ENCODE measurements at places on chromosomes 2 and 18. TPM values are rescaled to one million over a fixed set of nuclear protein-coding genes. Genes with fewer than 3 reads are reported as not detected.

- H3K27me3 ChIP-seq: no peaks in the 10 kb centered on the region
- no peak for DNase-seq
- peaks cover 12% of the 10 kb centered on the region for H3K4me1 ChIP-seq
- H3K27ac ChIP-seq: no peak overlapping the region
Observed at GRCh38 chr2:189621781-189622180, 39.5 kb upstream of the ASNSD1 start.

DNA sequence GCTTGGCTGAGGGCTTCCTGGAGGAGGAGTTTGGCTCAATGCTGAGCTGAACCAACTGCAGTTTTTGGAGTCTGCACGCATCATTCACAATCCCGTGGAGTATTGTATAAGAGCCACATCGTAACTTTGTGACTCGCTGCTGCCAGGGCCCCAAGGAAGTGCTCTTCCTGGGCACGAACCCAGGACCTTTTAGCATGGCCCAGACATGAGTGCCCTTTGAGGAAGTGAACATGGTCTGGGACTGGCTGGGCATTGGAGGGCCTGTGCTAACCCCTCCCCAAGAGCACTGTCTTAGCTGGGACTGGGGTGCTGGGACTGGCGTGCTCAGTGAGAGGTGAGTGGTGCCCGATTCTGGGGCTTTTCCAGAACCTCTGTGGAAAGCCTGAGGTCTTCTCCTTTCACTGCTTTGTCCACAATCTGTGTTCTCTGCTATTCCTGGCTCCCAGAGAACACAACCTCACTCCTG, 88.6 kb downstream of the LIPG start:
- H3K27ac ChIP-seq: no peak overlapping the region
- H3K36me3 ChIP-seq: no peaks in the 10 kb centered on the region
- no peaks in the 10 kb centered on the region for H3K27me3 ChIP-seq
- DNase-seq: no peak
- H3K4me1 ChIP-seq: no peaks in the 10 kb centered on the region

GRCh38 chr2:73212448-73213176, 1.4 kb upstream of the SMYD5 start:
- peaks cover 2% of the 10 kb centered on the region for H3K27me3 ChIP-seq
- H3K4me1 ChIP-seq: peaks cover 30% of the 10 kb centered on the region
- H3K36me3 ChIP-seq: no peaks in the 10 kb centered on the region
- no peak overlapping the region for H3K27ac ChIP-seq
- peak overlapping the region; percentile 89 for H3K4me3 ChIP-seq

- peaks cover 25% of the 10 kb centered on the region for H3K4me1 ChIP-seq
- peak overlapping the region; percentile 29 for H3K27ac ChIP-seq
- H3K27me3 ChIP-seq: no peaks in the 10 kb centered on the region
Observed at GRCh38 chr2:217611056-217611455, 391.7 kb downstream of the TNS1 start.

GRCh38 chr2:63587814-63588384, 378 bp downstream of the WDPCP start:
- H3K27me3 ChIP-seq: no peaks in the 10 kb centered on the region
- H3K36me3 ChIP-seq: peaks cover 7% of the 10 kb centered on the region
- peak overlapping the region; percentile 90 for H3K4me3 ChIP-seq
- DNase-seq: no peak
- H3K4me1 ChIP-seq: peaks cover 36% of the 10 kb centered on the region

GRCh38 chr2:12120281-12121150, 374.1 kb downstream of the LPIN1 start:
- DNase-seq: no peak
- H3K27ac ChIP-seq: no peak overlapping the region
- H3K4me1 ChIP-seq: no peaks in the 10 kb centered on the region

- H3K4me1 ChIP-seq: no peaks in the 10 kb centered on the region
- no peak overlapping the region for H3K27ac ChIP-seq
- no peaks in the 10 kb centered on the region for H3K36me3 ChIP-seq
Observed at GRCh38 chr2:215178121-215178520, 39.7 kb upstream of the ABCA12 start.

DNA sequence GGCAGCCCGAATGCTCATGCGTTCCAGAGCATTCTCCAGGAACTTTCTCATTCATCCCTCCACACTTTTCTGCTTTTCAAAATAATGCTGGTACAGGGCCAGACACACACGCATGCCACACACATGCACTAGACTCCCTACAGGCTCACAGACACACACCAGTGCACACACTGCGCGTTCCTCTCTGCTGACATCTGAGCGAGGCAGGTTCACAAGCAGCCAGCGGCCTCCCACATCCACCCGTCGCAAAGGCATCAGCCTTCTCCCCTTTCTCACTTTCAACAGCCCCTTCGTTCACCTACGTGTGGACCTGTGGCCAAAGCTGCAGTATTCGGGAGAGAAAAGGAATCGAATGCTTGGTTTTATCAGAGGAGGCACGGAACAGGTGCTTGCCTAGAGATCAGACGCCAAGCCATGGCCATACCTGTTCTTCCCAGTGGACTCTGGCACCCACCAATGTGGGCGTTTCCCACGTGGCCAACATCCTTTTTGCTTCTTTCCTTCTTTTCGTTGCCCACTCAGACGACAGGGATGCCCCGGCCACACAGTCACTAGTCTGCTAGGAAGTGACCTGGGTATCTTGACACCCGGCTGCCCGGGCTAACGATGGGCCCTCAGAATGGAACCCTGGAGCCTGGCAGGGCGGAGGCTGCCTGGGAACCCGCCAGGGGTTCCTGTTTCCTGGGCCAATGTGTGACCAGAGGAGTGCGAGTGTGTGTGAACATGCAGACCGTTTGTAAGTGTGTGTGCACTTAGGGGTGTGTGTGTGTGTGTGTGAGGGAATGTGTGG, 85.8 kb upstream of the ID2 start:
- H3K4me1 ChIP-seq: no peaks in the 10 kb centered on the region
- H3K4me3 ChIP-seq: no peak overlapping the region
- H3K27me3 ChIP-seq: peaks cover 20% of the 10 kb centered on the region
- no peak overlapping the region for H3K27ac ChIP-seq

GRCh38 chr2:132662732-132663131, 7.3 kb downstream of the LYPD1 start:
- no peaks in the 10 kb centered on the region for H3K36me3 ChIP-seq
- H3K27me3 ChIP-seq: peaks cover 4% of the 10 kb centered on the region
- H3K4me1 ChIP-seq: no peaks in the 10 kb centered on the region
- DNase-seq: no peak
- no peak overlapping the region for H3K4me3 ChIP-seq

DNA sequence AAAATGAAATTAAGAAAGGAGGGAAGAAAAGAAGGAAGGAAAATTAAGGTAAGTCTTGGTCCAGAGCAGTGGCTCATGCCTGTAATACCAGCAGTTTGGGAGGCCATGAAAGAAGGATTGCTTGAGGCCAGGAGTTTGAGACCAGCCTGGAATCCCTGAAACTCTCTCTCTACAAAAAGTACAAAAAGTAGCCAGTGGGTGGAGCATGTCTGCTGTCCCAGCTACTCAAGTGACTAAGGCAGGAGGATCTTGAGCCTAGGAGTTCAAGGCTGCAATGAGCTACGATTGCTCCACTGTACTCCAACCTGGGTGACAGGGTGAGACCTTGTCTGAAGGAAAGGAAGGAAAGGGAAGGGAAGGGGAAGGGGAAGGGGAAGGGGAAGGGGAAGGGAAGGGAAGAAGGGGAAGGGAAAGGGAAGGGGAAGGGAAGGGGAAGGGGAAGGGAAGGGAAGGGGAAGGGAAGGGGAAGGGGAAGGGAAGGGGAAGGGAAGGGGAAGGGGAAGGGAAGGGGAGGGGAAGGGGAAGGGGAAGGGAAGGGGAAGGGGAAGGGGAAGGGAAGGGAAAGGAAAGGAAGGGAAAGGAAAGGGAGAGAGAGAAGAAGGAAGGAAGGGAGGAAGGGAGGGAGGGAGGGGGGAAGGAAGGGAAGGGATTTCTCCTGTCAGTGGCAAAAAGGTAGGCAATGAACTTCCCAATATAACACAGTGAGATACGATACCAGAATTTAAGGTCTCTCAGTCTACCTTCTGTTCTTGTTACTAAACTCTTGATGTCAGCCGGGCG, 412.8 kb downstream of the CMPK2 start:
- no peaks in the 10 kb centered on the region for H3K27me3 ChIP-seq
- H3K27ac ChIP-seq: no peak overlapping the region
- no peak overlapping the region for H3K4me3 ChIP-seq
- no peaks in the 10 kb centered on the region for H3K36me3 ChIP-seq
- H3K4me1 ChIP-seq: no peaks in the 10 kb centered on the region

DNA sequence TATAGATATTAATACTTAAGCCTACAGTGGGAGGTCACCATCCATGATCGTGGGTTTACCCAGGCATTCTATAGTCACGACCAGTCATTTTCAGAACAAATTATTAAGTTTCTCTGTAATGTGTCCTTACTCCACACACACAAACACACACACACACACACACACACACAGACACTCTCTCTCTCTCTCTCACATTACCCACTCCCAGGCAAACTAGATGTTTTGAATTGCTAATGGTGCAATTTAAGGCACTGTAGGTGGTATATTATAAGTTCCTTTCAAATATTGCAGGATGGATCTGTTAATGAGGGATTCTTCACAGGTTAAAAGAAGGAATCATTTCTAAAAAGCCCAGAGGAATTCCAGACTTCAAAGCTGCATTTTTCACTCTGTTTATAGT, 657.8 kb downstream of the MBD2 start:
- no peaks in the 10 kb centered on the region for H3K4me1 ChIP-seq
- H3K36me3 ChIP-seq: no peaks in the 10 kb centered on the region
- H3K27me3 ChIP-seq: no peaks in the 10 kb centered on the region
- DNase-seq: no peak
- H3K4me3 ChIP-seq: no peak overlapping the region

GRCh38 chr2:98099939-98100743, 13.2 kb downstream of the VWA3B start:
- no peak overlapping the region for H3K4me3 ChIP-seq
- H3K27ac ChIP-seq: no peak overlapping the region
- H3K27me3 ChIP-seq: peaks cover 31% of the 10 kb centered on the region
- H3K4me1 ChIP-seq: no peaks in the 10 kb centered on the region

- no peaks in the 10 kb centered on the region for H3K27me3 ChIP-seq
- no peak for DNase-seq
- H3K36me3 ChIP-seq: no peaks in the 10 kb centered on the region
- H3K27ac ChIP-seq: no peak overlapping the region
- no peak overlapping the region for H3K4me3 ChIP-seq
Observed at GRCh38 chr2:82282111-82282882, 1977.7 kb upstream of the LRRTM1 start.

DNA sequence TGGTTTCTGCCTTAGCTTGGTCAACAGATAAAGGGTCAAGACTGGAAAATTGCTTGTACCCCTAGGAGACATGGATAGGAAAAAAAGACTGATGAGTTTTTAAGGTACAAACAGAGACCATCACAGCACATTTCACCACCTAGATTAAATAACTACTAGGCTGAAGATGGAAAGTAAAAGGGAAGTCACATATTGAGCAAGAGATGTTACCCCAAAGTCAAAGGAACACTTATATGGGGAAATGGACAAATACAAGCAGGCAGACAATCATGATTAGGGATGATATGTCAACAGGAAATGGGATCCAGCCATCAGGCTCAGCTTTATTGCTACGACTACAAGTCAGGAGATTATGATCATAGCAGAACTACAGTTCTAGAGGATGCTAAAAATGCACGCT, 1643.1 kb upstream of the CELF4 start:
- no peaks in the 10 kb centered on the region for H3K27me3 ChIP-seq
- no peak overlapping the region for H3K27ac ChIP-seq
- no peaks in the 10 kb centered on the region for H3K36me3 ChIP-seq
- H3K4me3 ChIP-seq: no peak overlapping the region
- no peak for DNase-seq

DNA sequence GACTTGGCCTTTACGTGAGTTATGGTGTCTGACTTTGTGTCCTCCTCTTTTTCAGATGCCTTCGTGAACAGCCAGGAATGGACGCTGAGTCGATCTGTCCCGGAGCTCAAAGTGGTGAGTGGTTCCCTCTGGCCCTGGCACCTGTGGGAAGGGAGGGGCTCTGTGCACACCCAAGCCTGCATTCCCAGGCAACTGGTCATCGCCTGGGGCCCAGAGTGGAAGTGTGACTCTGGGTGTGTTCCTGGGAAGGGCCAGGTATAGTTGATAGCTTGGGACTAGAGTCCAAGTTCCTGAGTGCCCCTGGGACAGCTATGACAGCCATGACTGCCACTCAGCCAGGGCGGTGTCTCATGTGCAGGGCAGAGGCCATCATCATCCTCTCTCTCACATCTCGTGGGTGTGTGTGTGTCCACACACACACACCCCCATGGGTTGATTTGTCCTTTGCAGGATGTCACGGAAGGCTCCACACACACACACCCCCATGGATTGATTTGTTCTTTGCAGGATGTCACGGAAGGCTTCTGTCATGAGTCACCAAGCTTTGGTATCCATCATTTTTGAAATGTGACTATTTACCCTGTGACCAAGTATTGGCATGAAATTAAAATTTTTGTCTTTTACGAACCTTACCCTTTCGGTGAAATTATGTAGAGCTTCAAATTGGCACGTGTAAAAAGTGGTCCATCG, 215.4 kb downstream of the AGAP1 start:
- H3K4me3 ChIP-seq: no peak overlapping the region
- DNase-seq: no peak
- no peaks in the 10 kb centered on the region for H3K27me3 ChIP-seq
- no peaks in the 10 kb centered on the region for H3K36me3 ChIP-seq
- no peaks in the 10 kb centered on the region for H3K4me1 ChIP-seq

DSG1 gene
- total RNA-seq: not detected

KLF7 gene
- total RNA-seq: 6.8 TPM

GALR1 gene
- total RNA-seq: not detected

NYAP2 gene
- total RNA-seq: not detected

LYG2 gene
- not detected for total RNA-seq

FBXO11 gene
- 52.7 TPM for total RNA-seq

ALLC gene
- total RNA-seq: not detected

Data from activated CD8-positive, alpha-beta memory T cell treated with anti-CD3 and anti-CD28 coated beads, Interleukin-2, amount 10 ng/mL, durations not matched to agents 7 days and 5 days (primary cell).